ENCODE measurements at places on chromosomes 16 and 17.
A peak's percentile ranks its signal among the peaks of the same experiment; 100 is the strongest.

DNA sequence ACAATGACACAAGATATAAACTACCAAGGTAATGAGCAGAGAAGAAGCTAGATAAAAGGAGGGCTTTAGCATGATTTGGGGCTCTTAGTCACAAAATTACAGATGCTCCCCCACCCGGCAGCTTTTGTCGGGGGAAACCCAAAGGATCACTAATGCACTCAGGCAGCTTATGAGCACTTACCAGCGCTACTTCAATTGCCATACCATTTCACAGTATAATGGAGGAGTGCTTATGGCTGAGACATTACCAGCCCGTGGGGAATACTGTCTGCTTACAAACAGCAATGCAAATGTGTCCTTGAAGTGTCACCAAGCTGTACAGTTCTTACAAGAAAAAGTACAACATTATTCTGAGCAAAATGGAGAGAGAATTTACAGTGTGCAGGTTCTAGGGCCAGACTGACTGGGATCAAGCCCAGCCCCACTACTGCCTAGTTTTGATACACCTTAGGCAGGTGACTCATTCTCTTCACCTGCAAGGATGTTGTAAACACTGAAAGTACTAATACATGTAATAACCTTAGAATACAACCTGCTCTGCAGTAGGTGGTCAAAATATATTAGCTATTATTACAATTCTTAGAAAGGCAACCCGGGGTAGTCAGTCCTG lies 16.3 kb downstream of the ANKFY1 start:
- no peak for DNase-seq

DNA sequence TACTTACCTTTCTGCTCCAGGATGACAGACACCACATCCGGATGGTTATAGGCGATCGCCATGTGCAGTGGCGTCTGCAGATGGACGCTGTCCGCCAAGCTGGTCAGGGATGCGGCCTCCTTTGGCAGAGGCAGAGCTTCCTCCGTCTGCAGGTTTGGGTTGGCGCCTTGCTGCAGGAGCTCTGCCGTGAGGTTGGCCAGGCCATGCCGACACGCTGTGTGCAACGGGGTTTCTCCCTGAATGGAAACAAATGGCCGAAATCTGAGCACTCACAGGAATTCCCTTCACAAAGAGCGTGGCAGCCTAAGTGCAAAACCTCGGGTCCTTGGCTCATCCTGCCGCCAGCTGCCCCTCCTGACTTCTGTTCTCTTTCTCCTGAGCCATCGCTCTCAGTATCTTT lies 41.8 kb downstream of the CYB5D2 start:
- DNase-seq: no peak

DNA sequence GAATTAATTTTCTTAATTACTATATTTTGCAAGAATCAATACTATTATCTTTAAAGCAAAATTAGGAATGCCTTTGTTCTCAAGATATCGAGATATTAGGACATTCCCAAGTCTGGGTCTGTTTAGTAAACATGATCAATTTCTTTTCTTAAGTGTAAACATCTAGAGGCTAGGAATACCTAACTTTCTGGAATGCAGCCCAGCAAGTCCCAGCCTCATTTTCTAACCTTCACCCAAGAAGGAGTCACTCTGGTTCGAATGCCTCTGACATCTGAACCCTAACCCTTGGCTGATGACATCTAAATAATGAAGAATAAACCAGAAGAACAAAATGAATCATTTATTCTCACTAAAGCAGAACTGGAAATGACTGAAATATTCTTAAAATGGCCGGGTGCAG lies 297.5 kb upstream of the IRX3 start:
- no peak for DNase-seq

DNA sequence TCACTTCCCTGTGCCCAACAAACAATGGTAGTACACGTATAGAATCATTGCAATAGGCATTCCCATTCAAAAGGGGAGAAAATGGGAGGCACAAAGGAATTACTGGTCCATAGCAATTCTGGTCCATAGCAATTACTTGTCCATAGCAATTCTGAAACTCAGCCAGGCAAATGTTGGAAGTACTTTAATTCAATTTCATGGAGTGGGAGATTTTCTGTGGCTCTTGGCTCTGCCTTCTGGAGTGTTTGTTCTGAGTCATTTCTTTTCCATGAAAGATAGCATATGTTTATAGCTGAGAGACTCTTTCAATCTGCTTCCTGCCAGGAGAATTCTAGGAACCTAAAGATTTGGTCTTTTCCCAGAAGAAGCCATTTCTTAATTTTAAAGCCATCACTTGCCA lies 182.8 kb upstream of the ELAC2 start:
- no peak for DNase-seq

DNA sequence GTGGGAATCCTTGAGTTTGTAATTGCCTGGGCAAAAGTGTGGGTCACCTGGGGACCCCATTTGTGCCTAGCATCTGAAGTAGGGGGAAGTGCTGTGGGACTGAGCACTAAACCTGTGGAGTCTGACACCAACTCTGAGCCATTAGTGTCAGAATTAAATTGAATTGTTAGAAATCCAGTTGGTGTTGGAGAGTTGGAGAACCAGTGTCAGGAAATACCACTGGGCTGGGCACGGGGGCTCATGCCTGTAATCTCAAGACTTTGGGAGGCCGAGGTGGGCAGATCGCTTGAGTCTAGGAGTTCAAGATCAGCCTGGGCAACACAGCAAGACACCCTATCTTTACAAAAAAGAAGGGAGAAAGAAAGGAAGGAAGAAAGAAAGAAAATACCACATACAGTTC lies 67.5 kb upstream of the BRD7 start:
- DNase-seq: peak; percentile 67

- DNase-seq: no peak
These were observed 13.0 kb upstream of the SALL1 start for GRCh38 chr16:51163894-51164566.

- no peak for DNase-seq
These were observed 245.2 kb upstream of the CCL2 start for GRCh38 chr17:34009912-34010311.

- peak; percentile 49 for DNase-seq
These were observed 1722.1 kb downstream of the TP53TG3F start for GRCh38 chr16:35181422-35182030.

DNA sequence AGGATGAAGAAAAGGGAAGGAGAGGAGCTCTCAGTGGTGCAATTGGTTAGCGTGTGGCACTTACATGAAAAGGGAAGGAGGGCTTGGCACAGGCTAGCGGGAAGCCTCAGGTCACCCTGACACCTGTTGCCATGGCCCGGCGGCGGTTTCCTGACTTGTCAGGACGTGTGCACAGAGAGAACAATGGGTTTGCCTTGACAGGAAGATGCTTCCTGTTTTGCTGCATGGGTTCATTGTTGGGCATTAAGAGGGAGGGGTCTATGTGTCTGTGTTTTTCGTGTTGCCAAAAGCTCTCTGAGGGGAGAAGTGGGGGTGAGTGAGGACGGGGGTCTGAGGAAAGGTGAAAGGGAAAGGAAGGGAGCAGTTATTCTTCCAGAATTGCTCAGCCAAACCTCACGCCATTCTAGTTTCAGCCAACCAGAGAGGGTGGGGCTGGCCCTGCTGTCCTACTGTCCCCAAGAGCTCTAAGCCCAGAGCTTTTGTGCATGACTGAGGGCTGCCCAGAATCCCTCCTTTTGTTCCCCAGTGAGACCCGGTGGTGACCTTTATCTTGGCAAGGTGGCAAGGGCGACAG lies 17.1 kb upstream of the CCR7 start:
- DNase-seq: peak; percentile 93

DNA sequence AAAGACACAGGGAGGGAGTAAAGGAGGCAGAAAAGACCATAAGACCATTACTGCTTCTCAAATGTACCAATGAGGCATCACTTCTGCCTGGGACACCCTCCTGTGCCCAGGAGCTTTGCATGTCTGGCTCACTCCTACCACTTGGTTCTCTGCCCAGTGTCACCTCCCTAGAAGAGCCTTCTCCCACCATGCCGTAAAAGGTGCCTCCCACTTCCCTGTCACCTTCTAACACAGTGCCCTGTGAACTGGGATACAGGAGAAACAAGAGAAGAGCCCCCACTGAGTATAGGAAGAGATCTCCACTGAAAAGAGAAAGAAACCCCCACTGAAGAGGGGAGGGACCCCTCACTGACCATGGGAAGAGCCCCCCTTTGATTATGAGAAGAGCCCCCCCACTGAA lies 484.7 kb downstream of the SOX9 start:
- DNase-seq: no peak

DNA sequence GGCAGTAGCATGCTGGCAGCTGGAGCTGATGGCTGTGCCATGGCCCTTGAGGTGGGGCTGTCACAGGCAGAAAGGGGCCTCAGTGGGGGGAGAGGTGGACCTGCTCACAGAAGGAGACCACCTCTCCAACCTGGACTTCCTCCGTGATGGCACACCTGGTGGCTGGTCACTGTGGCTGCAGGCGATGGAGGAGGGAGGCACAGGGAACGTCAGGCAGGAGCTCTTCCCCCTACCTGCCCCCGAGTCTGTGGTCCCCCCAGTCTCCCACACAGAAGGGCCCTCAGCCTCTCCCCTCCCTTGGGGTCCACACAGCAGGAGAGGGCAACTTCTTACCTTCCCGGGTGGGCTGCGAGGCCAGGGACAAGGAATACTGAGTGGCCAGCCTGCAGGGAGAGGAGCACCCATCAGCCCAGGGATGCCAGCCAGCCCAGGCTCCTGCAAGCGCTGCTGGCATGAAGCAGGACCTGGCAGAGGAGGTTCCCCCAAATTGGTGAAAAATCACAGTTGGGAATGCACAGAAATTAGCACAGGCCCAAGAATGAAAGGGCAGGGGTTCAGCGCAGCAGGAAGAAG lies 96.5 kb downstream of the GOSR1 start:
- DNase-seq: no peak

DNA sequence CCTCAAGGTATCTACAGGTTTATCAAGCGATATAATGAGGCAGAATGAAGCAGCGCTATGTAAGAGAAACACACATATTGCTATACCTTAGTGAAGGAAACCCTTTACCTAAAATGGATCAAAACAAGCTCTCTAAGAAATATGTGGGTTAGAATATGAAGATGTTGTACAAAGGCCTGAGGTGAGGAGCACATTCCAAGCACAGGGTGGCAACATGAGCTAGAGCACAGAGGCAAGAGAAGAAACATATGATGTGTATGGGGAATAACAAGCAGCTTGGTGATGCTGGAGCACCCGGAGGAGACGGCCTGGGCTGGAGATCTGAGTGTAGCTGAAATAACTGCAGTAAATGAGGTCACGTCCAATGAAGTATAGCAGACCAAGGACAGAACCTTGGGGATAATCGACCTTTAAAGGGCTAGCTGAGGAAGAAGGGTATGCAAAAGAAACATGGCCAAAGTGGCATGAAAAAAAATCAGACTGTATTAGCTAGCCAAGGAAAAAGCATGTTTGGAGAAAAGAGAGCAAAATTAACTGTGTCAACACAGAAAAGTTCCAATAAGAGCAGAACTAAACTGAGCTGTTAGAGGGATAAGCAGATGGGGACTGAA lies 44.0 kb downstream of the MARVELD3 start:
- DNase-seq: no peak

- no peak for DNase-seq
These were observed 2.3 kb upstream of the CD79B start for GRCh38 chr17:63934183-63935112.

- DNase-seq: no peak
These were observed 23.6 kb downstream of the RANBP10 start for GRCh38 chr16:67782567-67783352.

DNA sequence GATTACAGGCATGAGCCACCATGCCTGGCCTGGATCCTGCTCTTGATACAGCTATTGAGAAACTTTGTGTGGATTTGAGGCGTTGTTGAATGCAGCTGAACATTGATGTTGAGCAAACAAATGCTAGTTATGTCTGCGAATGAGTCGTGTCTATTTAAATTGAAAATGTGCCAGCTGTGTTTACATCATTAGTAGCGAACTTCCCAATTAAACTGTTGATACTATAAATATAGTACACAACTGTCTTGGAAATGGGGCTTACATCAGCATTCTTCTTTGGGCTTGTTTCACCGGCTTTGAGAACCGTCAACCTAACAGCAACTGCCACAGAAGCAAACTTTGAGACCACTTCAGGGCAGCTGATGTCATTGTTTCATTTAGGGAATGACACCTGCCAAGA lies 251.9 kb downstream of the RBFOX1 start:
- no peak for DNase-seq

DNA sequence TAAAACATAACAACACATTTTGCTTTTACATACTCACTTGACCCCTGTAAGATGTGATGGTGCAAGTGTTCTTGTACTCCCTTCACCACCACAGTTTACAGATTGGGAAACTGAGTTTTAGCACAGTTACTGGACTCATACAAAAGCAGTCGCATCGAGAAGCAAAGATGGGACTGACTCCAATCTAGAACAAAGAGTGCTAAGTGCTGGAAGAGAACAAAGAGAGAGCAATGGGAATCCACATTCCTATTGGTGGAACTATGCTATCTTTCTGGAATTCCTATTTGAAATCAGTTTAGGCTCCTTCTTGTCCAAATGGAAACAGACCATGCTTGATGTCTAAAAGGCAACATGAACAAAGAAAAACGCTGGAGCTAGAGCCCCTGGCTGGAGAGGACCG lies 9.1 kb downstream of the TOM1L2 start:
- no peak for DNase-seq

- DNase-seq: peak; percentile 86
These were observed 852 bp upstream of the HELZ start for GRCh38 chr17:67245694-67246402.

DNA sequence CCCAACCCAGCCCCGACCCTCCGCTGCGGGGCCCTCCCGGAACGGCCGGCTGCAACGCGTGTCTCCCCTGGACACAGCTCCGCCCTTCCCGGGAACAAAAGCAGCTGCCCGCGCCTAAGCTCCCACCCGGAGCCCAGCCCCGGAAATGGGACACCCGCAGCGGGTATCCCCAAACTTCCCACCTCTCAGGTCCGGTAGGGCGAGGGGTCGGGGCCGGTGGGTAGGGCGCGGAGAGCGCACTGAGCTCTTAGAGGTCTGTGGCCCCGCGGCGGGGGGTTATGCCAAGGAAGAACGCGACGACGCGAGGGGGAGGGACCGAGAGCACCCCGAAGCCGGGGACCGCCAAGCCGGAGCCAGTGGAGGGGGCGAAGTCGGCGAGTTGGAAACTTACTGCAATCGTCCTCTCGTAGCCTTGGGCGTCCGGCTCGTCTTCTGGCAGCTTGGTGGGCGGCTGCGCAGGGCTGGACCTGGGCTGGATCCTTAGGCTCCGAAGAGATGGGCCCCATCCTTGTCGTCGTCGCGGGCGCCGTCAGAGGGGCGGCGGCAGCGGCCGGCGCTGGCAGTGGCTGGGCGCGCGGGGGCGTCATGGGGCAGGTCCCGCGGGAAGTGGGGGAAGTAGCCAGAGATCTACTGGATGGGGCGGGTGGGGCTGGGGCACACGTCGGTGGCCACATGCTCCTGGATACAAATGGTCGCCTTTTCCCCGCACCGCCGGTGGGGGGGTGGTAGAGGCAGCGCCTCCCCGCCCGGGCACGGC lies 6.9 kb downstream of the USP6 start:
- no peak for DNase-seq

GRCh38 chr16:2848933-2849725 lies 8.8 kb downstream of the PRSS22 start:
- DNase-seq: no peak

GRCh38 chr16:278863-279366 lies 1.5 kb upstream of the ARHGDIG start:
- no peak for DNase-seq

- no peak for DNase-seq
These were observed 182.3 kb downstream of the TMEM132E start for GRCh38 chr17:34761646-34762045.

- DNase-seq: no peak
These were observed 36.4 kb upstream of the CORO6 start for GRCh38 chr17:29659155-29659554.
